ENCODE measurements at places on chromosomes 7 and 10.

GRCh38 chr10:10498781-10499180 is 518.9 kb upstream of the CELF2 start:
- no peak for DNase-seq

DNA sequence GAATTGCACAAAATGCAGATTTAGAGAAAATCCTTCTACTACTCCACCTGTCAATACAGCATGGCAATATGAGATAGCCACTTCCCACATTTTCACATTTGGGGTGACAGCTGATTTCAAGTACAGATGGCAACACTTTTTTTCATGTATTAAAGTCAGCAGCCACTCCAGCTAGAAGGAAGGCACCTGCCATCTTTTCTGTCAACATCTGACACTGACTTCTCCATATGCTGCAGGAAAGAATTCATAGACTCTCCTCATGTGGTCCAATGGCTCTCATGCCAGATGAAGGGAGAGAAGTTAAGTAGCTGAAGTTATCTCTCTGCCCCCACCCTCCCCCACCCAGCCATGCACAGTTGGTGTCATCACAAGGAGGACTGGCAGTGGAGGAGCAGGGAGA is 912.0 kb downstream of the SORCS1 start:
- DNase-seq = no peak

GRCh38 chr7:13107291-13107690 is 419.9 kb downstream of the ARL4A start:
- no peak for DNase-seq

DNA sequence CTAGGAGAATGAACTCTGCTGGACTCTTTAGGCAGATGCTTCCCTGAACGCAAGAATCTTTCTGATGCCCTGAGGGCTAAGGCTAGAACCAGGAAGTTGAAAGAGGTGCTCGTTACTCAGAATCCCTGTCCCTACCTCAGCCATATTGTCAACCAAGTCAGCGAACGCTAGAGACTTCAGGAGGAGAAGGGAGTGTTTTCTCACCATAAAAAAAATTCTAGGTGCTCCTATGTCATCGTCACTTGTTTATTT is 359.4 kb downstream of the PRPF18 start:
- no peak for DNase-seq

DNA sequence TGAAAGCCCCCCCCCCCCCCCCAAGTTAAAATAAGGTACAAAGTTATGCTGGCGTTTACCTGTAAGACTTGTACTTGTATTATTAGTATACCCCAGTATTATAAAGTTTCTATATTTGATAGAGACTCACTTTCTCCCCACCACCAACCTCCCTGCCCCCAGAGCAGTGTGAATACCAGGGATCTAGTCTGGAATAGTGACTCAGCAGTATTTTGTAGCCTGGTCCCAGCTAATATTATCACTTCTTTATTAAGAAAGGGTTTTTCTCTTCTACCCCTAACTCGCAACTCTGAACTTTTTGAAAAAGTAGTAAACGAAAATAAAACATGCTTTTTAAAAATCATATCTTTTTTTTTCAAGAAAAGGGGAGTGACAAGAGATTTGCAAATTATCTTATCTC is 26.7 kb downstream of the GLI3 start:
- no peak for DNase-seq

GRCh38 chr10:20473023-20473760 is 423.9 kb downstream of the NEBL start:
- DNase-seq = no peak

- no peak for DNase-seq
Observed at GRCh38 chr10:86300931-86301830, 65.4 kb downstream of the GRID1 start.

- no peak for DNase-seq
Observed at GRCh38 chr10:43236176-43236850, 30.6 kb downstream of the RASGEF1A start.

- DNase-seq = no peak
Observed at GRCh38 chr7:1105189-1105588, 17.3 kb downstream of the GPER1 start.

DNA sequence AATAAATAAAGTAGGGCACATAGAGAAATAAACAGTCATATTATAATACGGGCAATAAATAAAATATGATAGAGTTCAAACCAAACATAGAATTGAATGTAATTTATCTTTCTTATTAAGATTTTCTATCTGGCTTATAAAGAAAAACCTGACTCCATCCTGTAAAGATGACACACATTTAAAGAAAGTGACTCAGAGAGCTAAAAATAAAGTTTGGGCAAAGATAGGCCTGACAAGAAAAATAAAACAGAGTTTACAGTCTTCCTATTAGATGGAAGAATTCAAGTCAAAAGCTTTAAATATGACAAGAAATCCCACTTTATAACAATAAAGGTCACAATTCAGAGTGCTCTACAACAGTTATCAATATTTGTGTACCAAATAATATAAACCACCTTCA is 580.6 kb downstream of the PHTF2 start:
- DNase-seq = no peak

DNA sequence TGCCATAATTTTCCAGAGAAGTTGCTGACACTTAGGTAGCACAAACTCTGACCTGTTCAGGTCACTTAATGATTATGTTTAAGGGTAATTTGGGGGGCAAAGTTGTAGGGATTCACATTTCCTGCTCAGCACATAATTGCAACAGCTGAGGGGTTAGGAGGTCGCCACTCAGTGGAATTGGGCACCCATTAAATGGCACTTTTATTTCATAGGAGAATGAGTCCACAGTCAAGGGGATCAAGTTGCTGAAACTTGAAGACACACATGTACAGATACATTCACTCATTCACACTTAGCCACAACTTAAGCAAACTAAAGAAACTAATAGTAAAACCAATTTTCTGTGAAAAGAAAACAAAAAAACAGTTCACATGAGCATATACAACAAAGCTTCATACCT is 1.5 kb downstream of the PCDH15 start:
- DNase-seq = no peak

DNA sequence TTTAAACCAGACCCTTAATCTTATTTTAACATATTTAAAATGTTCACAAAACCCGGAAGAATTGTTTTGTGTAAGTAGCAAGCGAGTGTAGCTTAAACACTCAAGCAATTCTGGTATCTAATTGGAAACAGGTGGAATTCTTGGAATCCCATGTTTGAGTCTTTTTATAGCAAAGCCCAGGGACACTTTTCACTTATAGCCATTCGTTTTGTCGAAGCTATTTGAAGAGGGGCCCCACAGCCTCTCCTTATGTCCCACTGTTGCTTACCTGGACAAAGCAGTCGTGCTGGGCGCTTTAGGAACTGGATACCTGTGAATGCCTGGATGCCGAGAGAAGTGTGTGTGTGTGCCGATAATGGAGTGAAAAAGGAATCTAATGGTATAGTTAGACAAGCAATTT is 3.3 kb downstream of the CUX1 start:
- no peak for DNase-seq

DNA sequence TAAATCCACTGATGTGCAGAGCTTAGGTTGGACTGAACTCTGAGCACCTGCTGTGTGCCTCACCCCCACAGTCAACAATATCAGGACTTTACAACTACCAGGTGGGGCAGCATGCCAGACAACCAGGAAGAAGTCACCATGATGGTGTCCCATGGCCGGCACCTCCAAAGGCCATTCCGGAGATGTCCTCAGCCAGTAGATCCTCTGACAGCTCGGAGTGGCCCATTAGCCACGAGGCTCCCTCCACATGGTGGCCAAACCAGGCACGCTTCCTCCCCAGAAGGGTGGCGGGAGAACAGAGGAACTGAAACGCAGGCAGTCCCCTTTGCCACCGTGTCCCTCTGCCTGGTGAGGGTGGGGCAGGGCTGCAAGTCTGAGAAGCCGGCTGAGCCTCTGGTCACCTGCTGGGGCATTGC is 390.0 kb downstream of the TNS3 start:
- DNase-seq = no peak

- DNase-seq = no peak
Observed at GRCh38 chr10:80537086-80537735, 491 bp upstream of the SH2D4B start.

DNA sequence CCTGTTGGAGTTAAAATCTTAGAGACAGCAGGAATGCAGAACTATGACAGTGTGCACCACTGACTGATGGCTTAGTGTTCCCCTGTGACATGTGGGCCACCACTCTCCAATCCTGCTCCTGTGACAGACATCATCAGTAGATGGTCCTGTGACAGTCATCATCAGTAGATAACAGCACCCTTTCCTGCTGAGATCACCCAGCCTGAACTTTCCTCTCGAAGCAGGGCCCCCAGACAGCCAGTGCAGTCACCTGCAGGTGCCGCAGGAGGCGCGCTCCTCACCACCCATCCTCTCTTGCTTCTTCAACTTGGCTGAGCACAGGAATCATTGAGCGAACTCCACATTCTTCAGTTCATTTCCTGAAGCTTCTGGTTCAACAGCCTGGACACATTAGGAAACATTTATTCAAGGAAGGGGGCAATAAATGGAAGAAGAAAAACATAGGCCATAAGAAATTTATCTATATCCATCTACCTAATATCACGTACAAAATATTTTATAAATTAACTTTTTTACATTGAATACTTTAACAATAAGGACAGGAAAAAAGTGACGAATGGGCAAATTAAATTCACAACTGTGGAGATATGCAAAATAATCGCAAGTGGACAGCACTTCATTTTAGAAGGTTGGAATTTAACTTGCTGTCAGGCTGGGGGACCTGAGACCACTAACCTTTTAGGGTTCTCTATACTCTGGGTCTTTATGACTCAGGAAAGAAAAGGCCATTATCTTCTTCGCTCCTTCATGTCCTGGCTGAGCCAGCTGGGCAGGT is 32.0 kb upstream of the MKI67 start:
- no peak for DNase-seq

DNA sequence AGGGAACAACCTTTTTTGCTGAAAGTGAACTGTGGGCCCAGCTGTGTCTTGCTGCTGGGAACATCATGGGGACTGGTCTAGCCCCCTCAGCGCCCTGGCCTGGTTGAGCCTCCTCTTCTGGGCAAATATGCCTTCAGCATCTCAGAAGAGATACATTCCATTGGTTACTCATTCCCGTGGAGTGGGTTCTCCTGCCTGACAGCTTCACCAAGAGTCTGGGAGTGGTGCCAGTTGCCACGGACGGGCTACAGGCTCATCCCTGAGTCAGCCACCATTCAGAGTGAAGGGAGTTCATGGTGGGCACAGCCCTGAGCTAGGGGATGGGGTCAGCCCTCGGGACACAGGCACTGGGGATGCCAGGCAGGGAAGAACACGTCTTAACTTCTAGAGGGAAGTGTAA is 81.9 kb downstream of the RAMP3 start:
- DNase-seq = no peak

GRCh38 chr7:88169717-88170320 is 50.0 kb downstream of the SRI start:
- no peak for DNase-seq

GRCh38 chr10:30368065-30368718 is 19.1 kb upstream of the MTPAP start:
- no peak for DNase-seq

GRCh38 chr7:36597090-36597773 is 127.1 kb downstream of the AOAH start:
- no peak for DNase-seq

GRCh38 chr10:78433766-78434535 is 400.3 kb downstream of the RPS24 start:
- no peak for DNase-seq

DNA sequence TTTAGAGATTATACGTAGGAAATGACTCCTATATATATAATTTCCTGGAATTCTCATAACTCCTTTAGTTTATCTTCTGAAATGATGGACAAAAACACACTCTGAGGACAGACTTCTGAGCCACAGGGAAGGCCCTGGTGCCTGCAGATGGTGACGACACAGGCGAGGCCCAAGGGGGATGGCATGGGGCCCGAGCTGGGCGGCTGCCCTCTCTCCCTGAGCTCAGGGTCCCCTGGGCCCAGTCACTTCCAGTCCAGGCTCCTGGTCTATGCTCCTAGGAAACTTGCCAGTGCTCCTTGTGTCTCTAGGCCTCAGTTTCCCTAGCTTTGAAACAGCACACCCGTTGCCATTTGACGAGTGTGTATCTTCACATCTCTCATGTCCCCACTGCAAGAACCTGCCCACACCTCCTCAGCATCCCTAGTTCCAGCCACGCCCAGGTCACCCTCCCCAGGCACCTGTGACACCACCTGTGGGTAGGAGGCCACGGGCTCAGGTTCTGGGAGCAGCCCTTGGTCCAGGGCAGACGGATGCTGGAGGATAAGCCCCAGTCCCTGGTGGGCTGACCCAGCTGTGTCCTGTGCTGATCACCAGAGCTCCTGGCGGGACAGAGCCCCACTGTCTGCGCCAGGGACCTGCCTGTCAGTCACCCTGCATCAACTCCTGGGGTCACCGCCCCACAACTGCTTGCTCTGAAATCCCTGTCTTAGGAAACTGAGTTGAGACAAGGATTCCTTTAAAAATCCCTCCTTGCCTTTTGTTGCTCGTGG is 23.4 kb upstream of the SHH start:
- DNase-seq = no peak

DNA sequence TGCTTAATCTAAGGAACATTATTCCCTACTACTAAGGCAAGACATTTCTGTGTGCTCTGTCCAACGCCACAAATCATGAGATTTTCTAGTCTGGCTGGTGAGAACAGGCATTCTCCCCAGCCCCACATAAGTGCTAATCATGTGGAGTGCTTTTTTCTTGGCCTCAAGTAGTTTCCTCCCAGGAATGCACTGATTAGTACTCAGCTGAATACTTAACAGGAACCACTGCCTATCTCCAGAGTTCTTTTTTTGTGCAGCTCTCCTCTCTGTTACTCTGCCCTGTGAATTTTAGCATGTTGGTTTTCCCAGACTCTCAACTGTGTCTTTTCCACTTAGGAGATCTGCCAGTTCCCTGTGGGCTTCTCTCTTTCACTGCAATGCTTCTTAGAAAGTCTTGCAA is 1098.5 kb upstream of the LRRTM3 start:
- no peak for DNase-seq

DNA sequence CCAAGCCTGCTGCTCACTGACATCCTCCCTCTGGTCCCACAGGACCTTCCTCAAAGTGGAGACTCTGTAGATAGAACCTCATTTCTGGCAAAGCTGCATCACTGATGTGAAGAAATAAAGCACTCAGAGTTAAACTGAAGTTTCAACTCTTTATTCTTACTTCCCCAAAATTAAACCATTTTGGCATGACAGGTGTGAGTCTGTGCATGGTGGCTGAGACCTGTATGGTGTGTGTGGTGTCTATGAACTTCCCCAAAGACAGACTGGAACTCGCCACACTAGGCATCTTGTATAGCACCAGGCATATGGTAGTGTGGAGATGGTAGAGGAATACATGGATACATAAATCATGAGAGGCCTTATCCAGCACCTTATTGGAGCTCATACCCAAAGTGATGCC is 6.6 kb upstream of the WDFY4 start:
- no peak for DNase-seq

GRCh38 chr7:36852017-36852416 is 127.7 kb upstream of the AOAH start:
- no peak for DNase-seq

GRCh38 chr10:46096446-46096845 is 50.4 kb upstream of the MSMB start:
- no peak for DNase-seq

All from occipital lobe (tissue), 3 donors.